SK-MEL-5 (cell line): ENCODE measurements at places on chromosomes 11 and 22. TPM values are rescaled to one million over a fixed set of nuclear protein-coding genes. Genes with fewer than 3 reads are reported as not detected.

DNA sequence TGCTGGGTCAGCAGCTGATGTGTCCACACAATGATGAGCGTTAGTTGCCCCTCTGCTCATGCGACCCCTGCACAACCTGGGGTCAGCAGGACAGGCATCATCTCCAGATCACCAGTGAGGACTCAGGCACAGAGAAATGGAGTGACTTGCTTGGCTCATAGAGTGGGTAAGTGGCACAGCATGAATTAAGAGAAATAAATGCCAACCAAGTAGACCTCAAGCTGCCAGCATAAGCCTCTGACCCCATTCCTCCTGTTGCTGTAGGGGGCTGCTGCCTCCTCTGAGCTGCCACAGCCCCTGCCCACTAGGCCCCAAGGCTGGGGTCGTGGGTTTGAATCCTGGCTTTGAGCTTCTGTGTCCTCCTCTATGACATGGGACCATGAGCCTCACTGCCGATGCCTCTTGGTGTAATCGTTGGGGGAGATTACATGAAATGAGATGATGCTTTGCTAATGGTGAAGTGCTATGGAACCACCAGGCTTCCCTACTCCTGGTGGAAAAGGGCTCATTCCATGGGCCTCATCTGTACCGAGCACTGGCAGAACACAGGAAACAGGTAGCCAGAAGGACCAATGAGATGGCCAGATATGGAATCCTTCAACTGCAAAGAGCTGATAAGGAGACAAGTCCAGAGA lies 33.6 kb downstream of the LRRC32 start:
- DNase-seq: no peak

DNA sequence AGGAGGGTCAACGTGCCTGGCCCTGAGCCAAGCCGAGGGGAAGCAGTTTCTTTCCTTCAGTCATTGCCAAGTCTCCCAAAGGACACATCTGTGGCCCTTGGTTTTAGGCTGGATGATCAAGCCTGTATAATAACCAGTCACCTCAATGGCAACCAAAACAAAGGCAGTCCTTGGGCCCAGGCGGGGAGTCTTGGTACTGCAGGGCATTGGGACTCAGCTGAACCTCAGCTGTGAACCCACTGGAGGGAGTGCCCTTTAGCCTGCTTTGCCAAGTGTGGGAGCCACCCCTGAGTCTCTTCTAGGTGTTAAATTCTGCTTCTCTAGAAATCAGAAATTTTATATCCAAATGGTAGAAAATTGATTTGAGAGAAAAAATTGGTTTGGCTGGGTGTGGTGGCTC lies 36.9 kb downstream of the CPT1A start:
- peak; percentile 82 for DNase-seq

DNA sequence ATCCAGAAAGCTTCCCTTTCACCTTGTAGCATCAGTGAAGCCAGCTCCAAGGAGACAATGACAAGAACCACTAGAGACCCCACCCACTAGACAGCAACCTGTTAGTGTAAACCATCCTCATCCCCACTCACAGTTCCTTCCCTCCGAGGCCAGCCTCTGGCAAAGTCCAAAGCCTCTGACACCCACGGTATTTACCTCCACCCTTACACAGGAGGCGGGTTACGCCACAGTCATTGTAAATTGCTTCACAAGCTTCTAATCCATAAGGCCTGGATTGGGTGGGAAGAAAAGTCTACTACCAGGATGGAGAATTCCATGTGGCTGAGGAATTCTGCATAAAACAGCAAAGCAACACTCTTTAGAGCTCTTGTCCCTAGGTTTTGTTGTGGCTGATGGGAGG lies 287.4 kb downstream of the BUD13 start:
- DNase-seq: no peak

DNA sequence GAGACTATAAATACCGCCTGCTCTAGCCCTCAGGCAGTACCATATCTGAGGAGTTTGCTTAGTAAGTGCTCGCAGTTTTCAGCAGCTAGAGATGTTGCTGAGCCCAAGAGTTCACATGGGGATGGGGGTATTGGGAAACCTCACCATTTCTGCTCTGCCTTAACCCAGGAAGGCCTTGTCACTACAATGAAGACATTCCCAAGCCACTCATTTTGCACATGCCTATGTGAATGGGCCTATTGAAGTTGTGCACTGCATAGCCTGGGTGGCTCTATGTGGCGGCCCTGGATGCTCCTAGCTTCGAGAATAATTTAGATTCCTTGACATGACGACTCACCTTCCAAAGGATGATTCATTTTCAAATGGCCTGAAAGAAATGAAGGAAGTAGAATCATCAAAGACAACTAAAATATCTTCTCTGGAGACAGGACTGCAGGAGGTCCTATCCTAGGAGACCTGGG lies 163.4 kb downstream of the ADAMTS15 start:
- no peak for DNase-seq

The CDPF1 gene
- 24.4 and 29.2 TPM in 2 replicates for total RNA-seq

The IFTAP gene
- total RNA-seq: 29.8 and 33.6 TPM in 2 replicates

- no peak for DNase-seq
Observed at GRCh38 chr11:9600644-9601036, 27.2 kb downstream of the WEE1 start.

DNA sequence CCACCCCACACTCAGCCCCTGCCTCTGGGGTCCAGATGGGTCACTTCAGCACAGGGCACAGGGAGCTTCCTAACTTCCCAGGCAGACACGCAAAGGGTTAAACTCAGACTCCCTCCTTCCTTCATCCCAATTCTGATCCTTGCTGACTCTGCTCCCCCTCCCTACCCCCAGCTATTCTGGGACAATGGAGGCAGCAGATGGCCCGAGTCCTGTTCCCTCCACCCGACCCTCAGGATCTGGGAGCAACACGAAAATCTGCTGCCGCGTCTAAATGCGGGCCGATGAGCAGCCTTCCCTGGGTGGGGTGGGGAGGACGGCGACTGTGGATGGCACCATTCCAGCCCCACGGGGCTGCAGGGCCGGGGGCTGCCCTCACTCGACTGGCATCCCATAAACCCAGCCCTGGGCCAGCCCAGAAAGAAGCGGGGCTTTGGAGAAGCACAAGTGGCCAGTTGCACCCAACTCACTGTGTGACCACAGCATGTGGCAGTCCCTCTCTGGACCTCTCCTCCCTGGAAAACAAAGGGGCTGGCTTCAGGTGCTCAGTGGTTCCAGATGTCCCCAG lies 18.7 kb downstream of the MFNG start:
- no peak for DNase-seq

The SCUBE2 gene
- total RNA-seq: 2.0 and 2.6 TPM in 2 replicates

DNA sequence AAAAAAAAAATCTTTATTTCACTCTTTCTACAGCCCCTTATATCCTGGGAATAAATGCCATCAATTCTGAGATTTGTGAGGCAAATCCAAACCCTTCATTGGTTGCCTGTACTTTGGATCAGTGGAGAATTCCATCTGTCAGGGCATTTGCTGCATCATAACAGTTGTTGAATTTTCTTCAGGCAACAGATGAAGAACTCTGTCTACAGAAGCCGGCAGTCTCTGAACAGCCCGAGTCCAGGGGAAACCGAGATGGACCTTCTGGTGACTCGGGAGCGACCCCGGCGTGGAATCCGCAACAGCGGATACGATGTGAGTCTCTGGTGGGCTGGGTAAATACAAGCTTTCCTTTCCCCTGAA lies 82.3 kb downstream of the C11orf91 start:
- DNase-seq: peak; percentile 22

The TEAD1 gene
- total RNA-seq: 55.0 and 68.3 TPM in 2 replicates

The OR51V1 gene
- not detected in 2 replicates for total RNA-seq

DNA sequence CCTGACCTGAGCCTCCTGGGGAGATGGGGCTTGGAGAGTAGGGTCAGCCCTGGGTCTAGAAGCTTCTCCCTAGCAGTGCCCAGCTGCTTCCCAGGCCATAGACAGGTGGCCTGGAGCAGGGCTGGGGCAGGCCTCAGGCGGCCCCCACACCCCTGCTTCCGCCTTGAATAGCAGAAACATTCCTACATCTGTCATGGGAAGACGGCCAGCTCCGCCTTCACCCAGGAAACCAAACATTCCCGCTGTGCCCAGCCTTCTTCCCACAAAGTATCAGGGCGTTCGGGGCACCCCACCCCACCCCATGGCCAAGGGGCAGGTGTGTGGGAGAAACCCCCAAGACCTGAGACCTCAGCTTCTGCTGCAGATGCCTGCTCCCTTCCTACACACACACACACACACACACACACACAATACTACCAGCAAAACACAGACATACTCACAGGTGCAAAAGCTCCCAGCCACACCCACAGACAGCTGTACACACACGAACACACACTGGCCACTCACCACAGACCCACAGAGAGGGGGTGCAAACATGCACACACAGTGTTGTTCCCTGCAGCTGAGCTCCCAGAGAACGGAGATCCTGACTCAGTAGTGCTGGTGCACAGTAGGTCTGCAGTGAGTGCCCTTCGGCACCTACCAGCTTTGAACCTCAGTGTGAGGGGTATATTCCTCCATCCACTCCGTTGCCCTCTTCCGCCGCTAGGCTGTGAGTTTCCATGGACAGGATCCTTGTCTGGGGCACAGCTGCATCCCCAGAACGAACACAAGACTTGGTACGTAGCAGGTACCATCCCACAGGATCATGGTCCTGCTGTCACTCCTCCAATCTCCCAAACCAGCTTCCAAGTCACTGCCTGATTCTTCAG lies 37.4 kb downstream of the PDGFB start:
- no peak for DNase-seq

The OR51E1 gene
- not detected in 2 replicates for total RNA-seq

DNA sequence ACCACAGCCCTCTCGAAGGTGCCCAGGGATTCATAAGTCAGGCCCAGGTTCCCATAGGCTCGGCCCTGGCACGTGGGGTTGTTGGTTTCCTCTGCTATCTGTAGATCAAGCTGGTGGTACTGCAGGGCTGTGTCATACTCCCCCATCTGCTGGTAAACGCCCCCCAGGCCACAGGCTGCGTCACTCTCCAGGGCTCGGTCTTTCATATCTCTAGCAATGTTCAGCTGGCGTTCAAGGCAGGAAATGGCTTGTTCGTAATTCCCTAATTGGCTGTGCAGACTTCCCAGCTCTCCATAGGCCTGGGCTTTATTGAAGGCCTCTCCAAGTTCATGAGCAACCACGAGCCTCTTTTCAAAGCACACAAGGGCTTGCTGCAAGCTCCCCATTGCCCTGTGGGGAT lies 186.4 kb upstream of the PITPNB start:
- DNase-seq: no peak

DNA sequence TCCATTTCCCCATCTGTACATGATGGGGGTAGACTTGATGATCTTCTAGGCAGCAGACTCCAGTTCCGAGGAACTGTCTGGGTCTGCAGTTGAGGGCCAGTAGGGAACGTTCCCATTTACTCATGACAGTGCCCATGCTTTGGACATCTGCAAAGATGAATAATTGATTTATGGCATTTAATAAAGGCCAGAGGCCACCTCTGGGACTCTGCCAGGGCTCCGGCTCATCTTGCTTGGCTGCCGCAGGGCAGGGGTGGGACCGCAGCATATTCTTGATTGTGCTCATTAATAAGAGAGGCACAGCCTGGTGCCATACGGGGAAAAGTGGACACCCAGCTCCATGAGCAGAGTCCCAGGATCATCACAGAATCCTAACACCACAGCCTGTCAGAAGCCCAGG lies 28.1 kb upstream of the KLHL35 start:
- no peak for DNase-seq

- no peak for DNase-seq
Observed at GRCh38 chr11:12853652-12854296, 155.3 kb upstream of the RASSF10 start.

The TCN2 gene
- 1.8 and 2.0 TPM in 2 replicates for total RNA-seq

The TRIM6 gene
- 9.8 and 11.6 TPM in 2 replicates for total RNA-seq

- DNase-seq: no peak
Observed at GRCh38 chr22:17880020-17880419, 105.8 kb upstream of the BID start.

The MMP12 gene
- total RNA-seq: not detected in 2 replicates

DNA sequence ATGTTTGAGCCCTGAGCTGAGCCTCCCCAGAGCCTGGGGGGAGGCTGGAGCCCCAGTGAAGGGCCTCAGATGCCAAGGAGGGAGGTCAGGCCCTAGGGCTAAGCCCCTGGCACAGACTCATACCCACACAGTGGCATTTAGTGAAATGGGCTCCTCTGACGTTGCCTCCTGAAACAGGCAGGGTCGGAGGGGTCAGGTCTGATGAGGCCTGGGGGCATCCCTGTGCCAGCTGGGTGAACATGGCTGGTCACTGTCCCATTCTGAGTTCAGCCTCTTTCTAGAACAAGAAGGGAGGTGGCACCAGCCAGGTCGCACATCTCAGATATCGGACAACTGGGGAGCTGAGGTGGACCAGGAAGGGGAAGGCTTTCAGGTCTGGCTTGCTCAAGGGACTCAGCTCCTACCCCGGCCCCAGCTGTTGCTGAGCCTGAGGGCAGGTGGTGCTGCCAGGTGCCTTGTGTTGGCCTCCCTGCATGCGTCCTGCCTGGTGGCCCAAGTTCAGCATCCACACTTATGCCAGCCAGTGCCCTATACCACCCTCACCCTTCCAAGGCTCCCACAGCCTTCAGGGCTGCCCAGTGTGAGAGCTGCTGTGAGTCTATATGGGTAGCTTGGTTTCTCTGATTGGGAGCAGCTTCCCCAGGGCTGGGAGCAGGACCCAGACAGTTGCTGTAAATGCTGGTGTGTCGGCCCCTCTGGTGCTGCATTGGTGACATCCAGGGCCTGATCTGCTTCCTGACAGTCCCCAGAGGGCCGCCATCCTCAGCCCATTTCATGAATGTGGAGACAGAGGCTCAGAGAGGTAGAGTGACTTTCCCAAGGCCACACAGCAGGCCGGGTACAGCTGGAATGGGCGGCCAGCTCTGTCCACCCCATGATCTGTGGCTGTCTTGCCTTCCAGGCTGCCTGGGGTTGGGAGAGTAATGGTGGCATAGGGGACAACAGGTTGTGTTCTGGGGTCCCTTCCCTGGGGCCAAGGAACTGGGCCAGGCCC lies 32.8 kb upstream of the PPARA start:
- no peak for DNase-seq

GRCh38 chr11:130022799-130023198 lies 20.2 kb upstream of the PRDM10 start:
- no peak for DNase-seq

GRCh38 chr11:30257058-30257457 lies 26.2 kb downstream of the FSHB start:
- peak; percentile 32 for DNase-seq

The CYTH4 gene
- total RNA-seq: 0.08 and 0.11 TPM in 2 replicates

The OR52W1 gene
- total RNA-seq: not detected in 2 replicates

The PRR14L gene
- total RNA-seq: 16.1 and 21.0 TPM in 2 replicates

The FDX1 gene
- total RNA-seq: 11.1 and 12.5 TPM in 2 replicates

- no peak for DNase-seq
Observed at GRCh38 chr22:35510481-35510934, 30.1 kb upstream of the RASD2 start.

- no peak for DNase-seq
Observed at GRCh38 chr11:2552210-2552609, 107.4 kb downstream of the KCNQ1 start.

DNA sequence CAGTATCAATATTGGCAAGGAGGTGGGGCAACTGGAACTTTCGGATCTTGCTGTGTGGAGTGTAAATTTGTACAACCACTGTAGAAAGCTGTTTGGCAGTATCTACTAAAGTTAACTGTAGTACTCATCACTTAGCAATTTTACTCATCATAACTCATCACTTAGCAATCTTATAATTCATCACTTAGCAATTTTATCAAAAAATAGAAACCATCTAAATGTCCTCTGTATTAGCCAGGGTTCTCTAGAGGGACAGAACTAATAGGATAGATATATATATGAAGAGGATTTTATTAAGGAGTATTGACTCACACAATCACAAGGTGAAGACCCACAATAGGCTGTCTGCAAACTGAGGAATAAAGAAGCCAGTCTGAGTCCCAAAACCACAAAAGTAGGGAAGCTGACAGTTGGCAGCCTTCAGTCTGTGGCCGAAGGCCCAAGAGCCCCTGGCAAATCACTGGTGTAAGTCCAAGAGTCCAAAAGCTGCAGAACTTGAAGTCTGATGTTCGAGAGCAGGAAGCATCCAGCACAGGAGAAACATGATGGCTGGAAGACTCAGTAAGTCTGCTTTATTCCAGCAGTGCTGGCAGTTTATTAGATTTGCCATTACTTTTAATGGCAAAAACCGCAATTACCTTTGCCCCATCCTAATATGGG lies 92.9 kb upstream of the USP47 start:
- DNase-seq: no peak
